ENCODE measurements at places on chromosomes 13 and 19.
A peak's percentile ranks its signal among the peaks of the same experiment; 100 is the strongest.

DNA sequence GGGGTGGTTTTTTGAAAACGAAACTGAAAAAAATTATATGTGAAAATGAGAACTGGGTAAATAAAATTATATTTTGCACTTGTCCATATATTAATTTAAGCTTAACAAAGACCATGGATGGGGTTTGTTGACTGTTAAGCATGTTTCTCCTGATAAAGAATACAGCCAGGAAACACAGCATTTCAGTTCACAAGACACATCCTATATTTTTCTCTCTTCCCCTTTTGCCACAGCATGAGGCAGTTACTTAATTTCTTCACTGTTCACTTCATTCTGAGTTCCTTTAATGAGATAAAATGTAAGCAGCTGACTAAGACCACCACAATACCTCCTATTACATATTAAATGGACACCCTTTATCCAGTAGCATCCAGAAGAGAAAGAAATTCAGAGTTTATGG, 64.0 kb downstream of the RXFP2 start:
- no peak for DNase-seq

- DNase-seq = no peak
Measured at GRCh38 chr13:109465148-109465547, 321.2 kb downstream of the IRS2 start.

DNA sequence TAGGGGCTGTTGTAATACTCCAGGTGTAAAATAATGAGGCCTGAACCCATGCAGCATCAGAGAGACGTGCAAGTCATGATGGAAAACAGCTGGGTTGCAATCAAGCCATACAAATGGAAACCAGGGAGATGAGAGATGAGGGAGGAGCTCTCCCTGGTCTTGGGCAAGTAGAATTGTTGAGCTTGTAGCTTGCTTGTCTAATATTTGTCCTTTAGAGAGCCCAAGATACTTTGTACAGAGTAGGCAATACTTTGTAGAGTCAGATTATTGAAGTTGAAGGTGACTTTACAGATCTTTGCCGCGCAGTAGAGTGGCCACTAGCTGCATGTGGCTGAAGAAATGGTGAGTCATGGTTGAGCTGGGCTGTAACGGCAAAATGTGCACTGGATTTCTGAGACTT, 8.3 kb downstream of the ATP8A2 start:
- DNase-seq = no peak

- DNase-seq = no peak
Measured at GRCh38 chr19:11252665-11253355, 9.5 kb downstream of the DOCK6 start.

DNA sequence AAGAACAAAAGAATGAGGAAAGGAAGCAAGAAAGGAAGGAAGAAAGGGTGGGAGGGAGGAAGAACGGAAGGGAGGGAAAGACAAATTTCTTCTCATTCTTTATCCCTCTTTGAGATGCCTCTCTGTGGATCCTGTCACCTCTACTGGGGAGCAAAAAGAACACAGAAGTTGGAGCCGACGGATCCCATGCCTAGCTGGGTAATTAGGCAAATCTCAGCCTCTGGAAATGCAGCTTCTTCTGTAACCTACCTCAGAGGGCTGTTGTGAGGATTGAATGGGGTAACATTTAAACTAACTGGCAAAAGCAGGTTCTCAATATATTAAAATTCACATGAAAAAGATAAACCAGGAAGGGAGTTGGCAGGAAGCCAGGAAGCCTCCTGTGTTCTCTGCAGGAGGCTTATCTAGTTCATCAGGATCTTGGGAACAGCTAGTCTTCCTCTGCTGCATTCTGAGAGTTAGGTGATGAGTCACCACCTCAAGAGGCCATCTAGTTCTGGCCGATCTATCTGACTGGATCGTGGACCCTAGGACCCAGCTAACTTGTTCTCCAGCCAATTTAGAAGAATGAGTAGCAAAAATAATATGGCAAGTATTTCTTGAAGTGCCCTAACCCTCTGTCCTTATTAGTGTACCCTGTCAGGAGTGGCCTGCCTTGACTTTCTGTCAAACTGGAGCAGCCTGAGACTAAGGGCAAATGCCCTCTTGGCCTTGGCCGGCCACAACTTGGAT, 15.2 kb upstream of the CPB2 start:
- no peak for DNase-seq

DNA sequence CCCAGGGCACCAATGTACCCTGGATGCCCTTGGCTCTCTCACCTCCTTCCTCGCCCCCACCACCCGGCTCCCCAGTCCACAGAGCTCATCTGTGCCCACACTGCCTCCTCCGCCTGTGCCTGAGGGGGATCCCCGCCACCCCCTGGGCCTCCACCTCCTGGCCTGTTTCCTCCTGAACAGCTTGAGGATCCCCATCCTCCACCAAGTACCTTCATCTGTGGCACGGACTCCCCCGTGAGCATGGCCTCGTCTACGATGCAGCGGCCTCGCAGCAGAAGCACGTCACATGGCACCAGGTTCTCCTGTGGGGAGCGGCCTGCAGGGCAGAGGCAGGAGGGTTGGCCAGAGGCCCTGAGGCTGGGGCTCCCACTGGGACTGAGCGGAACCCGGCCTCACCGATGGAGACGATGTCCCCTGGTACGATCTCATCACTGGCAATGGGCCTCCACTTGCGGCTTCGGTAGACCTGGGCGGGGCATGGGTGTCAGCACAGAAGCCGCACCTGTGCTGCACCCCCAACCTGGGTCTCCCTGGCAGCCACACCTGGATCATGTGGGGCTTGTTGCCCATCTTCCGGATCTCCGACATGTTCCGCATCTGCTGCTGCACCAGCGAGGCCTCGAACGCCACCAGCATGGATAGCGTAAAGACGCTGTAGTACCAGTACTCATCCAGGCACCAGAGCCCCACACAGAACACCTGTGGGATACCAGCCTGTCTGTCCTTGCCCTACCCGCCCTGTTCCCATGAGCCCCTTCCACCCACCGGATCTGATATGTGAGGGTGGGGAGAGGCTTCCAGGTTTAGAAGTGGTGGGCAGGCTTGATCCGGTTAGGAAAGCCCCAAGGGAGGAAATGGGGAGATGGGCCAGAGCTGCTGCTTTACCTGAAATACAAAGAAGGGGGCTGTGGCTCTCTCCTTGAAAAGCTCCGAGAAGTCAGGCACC, 6.8 kb downstream of the ATP13A1 start:
- no peak for DNase-seq

DNA sequence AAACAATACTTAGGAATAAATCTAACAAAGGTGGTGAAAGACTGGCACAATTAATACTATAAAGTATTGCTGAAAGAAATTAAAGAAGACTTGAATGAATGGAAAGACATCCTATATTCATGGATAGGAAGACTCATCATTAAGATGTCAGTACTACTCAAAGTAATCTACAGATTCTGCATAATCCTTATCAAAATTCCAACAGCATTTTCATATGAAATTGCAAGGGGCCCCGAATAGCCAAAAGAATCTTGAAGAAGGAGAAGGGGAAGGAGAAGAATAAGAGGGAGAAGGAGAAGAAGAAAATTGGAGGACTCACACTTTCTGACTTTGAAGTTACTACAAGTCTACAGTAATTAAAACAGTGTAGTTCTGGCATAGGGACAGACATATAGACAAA, 25.6 kb upstream of the LRP3 start:
- DNase-seq = no peak

GRCh38 chr13:80363890-80364503, 23.1 kb upstream of the SPRY2 start:
- no peak for DNase-seq

DNA sequence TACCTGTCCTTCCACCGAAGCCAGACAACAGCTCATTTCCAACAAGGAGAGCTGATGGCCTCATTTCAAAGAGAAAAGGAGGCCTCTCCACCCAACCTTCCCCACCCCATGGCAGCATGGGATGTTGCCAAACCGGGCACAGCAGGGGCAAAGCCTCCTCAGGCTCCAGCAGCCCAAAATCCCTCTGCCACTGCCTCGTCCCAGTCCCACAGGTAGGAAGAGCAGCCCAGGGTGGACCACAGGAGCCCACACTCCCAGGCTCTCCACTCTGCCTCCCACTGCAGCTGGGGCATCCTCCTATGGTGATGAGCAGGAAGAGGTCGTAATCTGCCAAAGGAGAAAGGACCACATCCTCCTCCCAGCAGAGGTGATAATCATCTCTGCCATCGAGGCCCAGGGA, 50.9 kb downstream of the PEPD start:
- DNase-seq = no peak

GRCh38 chr13:29999492-30000369, 149.3 kb upstream of the UBL3 start:
- DNase-seq = no peak

GRCh38 chr19:46892252-46893179, 31.7 kb downstream of the ARHGAP35 start:
- DNase-seq = no peak

GRCh38 chr13:107870400-107870799, 344.9 kb downstream of the LIG4 start:
- DNase-seq = no peak

DNA sequence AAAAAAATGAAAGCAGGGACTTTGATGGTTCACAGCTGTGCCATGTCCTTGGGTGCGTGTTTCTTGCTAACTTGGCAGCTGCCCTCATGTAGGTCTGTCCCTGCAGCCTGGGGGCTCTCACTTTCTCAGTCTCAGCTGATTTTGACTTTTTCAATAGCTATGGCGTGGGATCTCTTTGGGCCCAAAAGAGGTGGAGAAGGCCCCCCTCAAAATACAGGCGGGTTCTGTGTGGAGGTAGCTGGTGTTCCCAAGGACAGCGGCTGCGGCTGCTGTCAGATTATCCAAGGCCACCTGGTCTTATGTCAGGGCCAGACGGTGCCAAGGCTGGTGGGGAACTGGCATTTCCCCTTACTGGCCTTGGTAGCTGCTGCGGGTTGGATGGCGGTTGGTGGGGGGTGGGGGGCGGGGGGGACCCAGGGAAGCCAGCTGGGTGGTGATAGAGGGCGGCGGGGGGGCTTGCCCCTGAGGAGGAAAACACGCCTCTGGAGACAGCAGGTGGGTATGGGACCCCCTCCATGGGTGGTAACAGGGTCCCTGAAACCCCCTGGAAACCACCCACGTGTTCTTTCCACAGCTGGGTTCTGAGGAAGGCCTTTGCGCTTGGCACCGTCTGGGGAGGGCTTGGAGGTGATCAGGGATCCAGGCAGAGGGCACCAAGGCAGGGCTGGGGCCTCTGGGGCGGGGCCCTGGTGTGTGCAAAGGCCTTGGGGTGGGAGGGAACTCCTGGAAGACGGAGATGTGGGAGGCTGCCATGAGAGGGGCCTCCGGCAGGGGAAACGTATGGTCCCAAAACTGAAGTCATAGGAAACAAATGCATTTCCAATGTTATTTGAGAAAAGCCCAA, 4.1 kb downstream of the TIMM13 start:
- no peak for DNase-seq

- DNase-seq = no peak
Measured at GRCh38 chr13:105827111-105827809, 708.2 kb downstream of the EFNB2 start.

GRCh38 chr13:85019121-85019520, 780.1 kb downstream of the SLITRK6 start:
- no peak for DNase-seq

DNA sequence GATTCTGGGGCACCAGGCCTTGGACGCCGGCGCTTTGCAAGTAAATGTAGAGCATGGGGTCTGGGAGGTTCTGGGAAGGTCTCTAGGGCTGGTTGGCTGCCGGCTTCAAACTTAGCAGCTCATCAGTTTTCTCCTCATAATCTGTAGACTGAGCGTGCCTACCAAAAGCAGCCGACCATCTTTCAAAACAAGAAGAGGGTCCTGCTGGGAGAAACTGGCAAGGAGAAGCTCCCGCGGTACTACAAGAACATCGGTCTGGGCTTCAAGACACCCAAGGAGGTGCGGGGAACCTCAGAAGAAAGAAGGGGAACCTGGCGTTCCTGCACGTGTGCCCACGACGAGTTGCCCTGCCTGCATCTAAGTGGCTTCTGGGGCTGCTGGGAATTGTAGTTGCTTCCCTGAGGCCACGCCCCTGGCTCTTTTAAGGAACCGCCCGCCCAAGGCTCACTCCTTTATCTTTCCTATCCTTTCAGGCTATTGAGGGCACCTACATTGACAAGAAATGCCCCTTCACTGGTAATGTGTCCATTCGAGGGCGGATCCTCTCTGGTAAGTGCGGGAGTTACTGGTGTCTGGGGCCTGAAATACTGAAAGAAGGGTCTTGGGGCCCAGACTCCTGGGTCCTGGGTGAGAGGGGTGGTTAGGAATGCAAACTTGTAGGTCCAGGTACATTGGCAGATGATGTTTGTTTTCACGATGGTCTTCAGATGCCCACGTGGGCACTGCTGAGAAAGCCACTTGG, 984 bp downstream of the RPS11 start:
- DNase-seq = peak; percentile 87

- DNase-seq = no peak
Measured at GRCh38 chr19:16569609-16570320, 2.5 kb downstream of the SLC35E1 start.

- no peak for DNase-seq
Measured at GRCh38 chr13:75467040-75467728, 14.8 kb downstream of the TBC1D4 start.

- no peak for DNase-seq
Measured at GRCh38 chr19:54389553-54389952, 24.8 kb upstream of the LAIR1 start.

DNA sequence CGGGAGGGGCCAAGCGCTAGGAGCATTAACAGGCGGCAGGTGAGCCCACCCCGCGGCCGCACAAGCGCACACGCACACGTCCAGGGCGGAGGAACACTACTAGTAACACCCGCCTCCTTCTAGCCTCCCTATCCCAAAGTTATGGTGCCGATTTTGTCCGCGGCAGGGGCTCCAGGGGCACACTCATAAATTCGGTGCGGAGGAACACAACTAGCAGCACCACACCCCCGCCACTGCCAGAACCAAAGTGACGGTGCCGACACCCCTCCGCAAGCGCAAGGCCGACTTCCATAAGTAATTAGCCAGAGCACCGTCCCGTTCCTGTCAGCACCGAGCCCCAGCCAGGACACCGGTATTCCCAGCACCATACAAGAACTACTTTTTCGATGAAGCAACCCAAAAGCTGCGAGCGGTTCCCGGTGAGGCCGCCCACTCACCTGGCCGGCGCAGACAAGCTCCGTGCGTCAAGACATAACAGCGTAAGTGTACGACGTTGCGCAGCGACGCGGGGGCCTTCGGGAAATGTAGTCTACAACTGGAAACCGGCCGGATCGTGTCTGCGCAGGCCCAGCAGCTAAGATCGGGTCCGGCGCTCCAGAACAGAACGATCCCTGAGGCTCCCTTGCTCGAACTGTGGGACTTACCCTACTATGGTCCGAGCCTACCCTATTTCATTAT, at the start of the genes ZNF540 and ZNF571:
Gene ZNF540 (plus strand): TSS at position 573 of the 678 bp plus-strand sequence. CDS start 3,572 bp downstream, outside the sequence.
Gene ZNF571 (minus strand): TSS at position 489 of the 678 bp plus-strand sequence. CDS start 8,116 bp downstream, outside the sequence.
- peak; percentile 92 for DNase-seq
